Stimulated activated CD8-positive, alpha-beta memory T cell treated with anti-CD3 and anti-CD28 coated beads, Interleukin-4, amount 100 ng/mL, for 48 hours (primary cell): ENCODE measurements at places on chromosomes 1 and 21.

GRCh38 chr1:117070124-117070523 lies 10.0 kb downstream of the TTF2 start:
- DNase-seq: no peak

GRCh38 chr1:210371916-210372315 lies 43.2 kb downstream of the HHAT start:
- no peak for DNase-seq

DNA sequence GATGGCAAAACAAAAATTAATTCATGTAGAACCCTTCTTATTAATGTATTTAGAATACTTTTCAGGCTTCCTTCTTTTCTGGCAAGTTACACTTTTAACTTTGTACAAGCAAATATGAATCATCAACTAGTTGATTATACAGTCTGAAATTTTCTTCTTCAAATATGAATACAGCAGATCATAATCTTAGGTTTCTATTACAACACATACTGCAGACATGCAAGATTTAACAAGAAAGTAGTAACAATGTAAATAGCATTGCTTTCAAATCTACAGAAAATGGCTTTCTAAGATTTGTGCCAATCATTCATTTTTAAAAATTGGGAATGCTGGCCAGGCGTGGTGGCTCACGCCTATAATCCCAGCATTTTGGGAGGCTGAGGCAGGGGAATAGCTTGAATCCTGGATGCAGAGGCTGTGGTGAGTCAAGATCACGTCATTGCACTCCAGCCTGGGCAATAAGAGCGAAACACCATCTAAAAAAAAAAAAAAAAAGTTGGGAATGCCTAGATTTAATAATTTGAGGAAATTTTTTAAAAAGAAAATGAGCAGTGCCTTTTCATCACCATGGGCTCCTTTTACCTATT lies 68.4 kb upstream of the DPYD start:
- no peak for DNase-seq

GRCh38 chr21:31945141-31945540 lies 72.3 kb downstream of the HUNK start:
- DNase-seq: no peak

DNA sequence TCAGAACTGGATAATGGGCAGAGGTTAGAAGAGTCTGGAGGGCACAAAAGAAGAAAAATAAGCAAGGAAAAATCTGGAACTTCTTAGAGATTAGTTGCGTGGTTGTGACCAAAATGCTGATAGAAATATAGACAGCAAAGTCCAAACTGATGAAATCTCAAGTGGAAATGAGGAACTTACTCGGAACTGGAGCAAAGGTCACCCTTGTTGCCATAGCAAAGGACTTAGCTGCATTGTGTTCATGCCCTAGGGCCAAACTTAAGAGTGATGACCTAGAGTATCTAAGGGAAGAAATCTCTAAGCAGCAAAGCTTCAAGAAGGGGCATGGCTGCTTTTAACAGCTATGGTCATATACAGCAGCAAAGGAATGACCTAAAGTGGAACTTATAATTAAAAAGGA lies 180.0 kb downstream of the TTLL7 start:
- DNase-seq: no peak

DNA sequence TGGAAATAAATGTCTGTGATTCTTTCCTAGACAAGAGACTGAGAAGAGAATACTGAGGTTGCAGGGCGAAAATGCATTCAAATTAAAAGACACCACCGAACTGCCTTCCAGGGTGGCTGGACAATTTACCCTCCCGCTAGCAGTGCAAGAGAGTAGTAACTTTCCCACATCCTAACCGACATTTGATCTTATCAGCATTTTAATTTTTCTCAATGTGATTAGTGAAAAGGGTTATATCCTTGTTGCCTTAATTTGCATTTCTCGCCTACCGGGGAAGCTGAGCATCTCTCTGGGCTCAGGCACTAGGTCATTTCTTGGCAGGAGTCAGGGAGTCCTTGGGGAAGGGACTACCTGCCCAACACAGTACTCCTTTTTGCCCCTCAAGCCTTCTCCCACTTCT lies 2.8 kb downstream of the TNFRSF8 start:
- no peak for DNase-seq

- DNase-seq: no peak
These were observed 133.4 kb downstream of the PLPPR5 start for GRCh38 chr1:98870959-98871903.

DNA sequence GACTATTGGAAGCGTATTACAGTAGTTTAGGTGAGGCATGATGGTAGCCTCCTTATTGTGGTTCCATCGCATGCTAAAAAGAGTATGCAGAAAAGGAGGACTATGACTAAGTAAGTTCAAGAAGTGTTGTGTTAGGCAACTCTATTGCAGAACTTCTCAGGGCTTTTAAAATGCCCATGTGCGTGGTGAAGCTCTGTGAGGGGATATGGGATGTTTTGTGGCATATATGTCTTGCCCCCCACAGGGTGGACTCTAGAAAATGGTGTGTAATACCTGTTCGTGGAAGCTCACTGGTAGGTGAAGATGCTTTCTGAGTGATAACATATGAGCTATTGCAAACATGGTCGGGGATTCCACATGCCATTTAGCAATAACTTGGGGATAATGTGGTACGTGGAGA lies 31.7 kb downstream of the MAN1A2 start:
- DNase-seq: no peak

DNA sequence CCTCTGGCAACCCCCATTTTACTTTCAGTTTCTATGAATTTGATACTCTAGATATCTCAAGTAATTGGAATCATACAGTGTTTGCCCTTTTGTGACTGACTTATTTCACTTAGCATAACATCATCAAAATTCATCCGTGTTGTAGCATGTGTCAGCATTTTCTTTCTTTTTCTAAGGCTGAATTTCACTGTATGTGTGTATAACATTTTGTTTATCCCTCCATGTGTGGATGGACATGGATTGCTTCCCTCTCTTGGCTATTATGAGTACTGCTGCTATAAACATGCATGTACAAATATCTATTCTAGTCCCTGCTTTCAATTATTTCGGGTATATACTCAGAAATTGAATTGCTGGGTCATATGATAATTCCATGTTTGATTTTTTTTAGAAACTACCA lies 97.3 kb downstream of the MAP3K21 start:
- no peak for DNase-seq

DNA sequence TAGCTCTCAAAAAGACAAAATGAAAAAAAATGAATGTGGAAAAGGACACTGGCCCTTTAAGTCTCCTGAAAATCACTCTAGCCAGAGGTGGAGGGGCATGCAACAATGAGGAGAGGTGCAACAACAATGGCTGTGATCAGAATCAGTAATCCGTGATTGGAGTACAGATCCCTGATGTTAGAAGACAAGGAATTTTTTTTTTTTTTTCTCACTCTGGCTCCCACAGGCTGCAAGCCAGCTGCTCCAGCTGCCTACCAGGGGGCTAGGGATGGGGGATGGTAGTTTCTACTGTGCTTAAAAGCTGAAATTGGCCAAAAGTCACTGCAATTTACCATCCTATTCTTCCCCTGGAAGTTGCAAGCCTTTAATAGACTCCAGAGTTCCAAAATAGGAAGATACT lies 54.5 kb downstream of the STYXL2 start:
- DNase-seq: no peak

GRCh38 chr21:44706706-44707581 lies 4.4 kb downstream of the TSPEAR start:
- DNase-seq: no peak

DNA sequence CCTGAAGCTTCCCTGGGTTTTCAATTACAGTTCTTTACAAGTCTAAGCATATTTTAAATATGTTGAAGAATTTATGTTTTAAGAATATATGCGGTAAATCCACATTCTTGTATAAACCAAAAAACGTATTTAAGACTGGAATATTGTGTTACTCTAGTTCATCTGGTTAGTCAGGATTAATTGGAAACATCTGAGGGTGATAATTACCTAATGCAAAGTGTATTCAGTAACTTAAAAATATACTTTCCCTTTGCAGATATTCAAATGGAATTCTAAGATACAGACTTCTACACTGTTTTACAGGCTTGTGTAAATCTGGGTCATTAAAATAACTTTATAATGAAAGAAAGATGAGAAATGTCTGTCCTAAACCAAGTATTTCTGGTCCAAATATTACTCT lies 302.0 kb downstream of the VAV3 start:
- no peak for DNase-seq

GRCh38 chr1:109777436-109777835 lies 13.7 kb upstream of the EPS8L3 start:
- no peak for DNase-seq

GRCh38 chr1:208111646-208112190 lies 132.5 kb downstream of the PLXNA2 start:
- DNase-seq: no peak

DNA sequence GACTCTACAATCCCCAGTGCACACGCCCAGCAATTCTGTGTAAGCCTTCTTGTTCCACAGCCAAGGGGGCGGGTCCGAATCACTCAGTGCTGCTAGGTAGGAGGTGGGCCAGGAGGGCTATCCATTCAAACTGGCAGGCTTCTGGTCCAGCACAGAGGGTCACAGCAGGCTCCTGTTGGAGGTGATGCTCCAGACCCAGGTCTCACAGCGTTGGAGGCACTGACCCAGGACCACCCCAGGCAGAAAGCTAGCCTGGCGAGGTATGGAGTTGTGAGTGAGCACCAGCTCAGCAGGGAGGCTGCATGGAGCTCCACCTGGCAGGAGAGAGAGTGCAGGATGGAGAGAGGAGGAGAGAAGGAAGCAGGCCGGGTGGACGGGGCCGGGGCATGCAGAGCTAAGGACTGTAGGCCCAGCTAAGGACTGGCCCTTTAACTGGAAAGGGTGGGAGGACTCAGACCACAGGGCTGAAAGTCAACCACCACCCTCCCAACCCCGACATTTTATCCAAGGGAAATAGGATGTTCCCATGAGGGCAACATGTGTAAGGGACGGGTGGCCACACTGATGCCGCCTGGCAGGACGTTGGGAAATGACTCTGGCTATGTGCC lies 38.7 kb downstream of the GPR161 start:
- no peak for DNase-seq

DNA sequence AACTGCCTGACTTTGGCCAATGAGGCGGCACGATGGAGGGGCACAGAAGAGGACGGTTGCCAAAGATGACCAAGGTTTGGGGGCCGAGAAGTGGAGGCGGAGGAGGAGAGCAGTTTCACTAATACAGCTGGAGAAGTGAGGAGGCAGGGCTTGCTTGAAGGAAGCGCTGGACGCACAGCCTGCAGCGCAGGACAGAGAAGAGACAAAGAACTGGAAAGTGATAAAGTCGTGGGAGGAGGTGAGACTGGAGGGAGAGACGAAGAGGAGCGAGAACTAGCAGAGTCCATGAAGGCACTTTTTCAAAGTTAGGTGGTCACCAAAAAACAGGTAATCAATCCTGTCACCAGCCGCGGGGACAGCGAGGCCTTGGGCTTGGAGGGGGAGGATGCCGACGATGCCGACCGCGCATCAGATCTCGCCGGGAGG lies 771 bp downstream of the PACC1 start:
- DNase-seq: no peak

DNA sequence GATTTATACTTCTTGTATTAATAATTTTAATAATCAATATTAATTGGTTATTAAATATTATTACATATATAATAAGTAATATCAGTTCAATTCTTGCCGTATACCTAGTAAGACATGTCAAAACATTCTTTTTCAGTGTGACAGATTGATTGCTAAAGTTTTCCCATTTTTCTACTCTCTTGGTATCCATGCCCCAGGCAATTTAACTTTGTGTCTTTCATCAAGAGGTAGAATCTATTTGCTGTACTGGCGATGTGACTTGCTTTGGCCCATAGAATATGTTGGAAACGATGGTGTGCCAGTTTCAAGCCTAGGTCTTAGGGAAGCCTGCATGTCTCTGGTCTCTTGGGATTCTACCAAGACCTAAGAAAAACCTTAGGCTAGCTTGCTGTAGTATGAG lies 436.1 kb upstream of the ADAMTS5 start:
- DNase-seq: no peak

- DNase-seq: peak; percentile 88
These were observed 12.8 kb upstream of the CDC42 start for GRCh38 chr1:22039594-22040285.

DNA sequence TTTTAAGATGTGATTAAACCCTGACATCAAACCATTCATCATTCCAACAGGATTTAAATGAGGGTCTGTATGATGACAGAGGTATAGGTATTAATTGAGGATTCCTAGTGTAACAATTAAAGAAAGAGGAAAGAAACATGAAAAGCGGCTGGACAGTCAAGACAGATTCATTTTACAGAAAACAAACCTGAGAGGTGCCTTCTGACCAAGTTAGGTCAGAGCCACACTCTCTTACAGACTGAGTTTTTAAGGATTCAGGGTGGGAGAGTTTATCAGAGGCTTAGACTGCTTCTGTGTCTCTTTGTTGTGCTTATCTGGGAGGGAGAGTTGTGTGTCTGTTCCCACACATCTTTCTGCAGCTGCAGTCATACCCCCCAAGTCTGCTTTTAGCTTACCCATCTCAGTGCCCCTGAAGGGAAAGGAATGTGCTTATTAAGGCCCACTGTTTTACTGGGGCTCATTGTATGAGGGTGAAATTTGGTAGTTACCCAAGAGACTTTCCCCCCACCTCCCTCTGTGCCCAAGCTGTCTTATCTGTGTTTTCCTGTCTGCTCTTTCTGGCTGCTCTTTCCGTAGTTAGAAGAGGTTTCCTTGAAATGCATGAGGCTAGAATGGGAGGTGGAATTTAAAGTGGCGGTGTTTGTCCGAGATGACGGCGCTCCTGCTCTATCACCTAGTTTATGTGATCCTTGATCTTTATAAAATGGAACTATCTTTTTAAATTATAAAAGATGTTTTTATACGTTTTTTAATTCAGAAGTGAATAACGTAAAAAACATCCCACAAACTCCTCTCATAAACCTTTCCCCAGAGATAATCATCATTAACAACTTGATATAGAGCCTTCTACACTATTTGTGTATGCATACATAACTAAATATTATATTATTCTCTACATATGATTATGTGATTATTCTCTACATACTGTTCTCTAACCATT lies 96.0 kb upstream of the TNFSF4 start:
- no peak for DNase-seq

- no peak for DNase-seq
These were observed 73.9 kb upstream of the VTCN1 start for GRCh38 chr1:117284399-117285215.

DNA sequence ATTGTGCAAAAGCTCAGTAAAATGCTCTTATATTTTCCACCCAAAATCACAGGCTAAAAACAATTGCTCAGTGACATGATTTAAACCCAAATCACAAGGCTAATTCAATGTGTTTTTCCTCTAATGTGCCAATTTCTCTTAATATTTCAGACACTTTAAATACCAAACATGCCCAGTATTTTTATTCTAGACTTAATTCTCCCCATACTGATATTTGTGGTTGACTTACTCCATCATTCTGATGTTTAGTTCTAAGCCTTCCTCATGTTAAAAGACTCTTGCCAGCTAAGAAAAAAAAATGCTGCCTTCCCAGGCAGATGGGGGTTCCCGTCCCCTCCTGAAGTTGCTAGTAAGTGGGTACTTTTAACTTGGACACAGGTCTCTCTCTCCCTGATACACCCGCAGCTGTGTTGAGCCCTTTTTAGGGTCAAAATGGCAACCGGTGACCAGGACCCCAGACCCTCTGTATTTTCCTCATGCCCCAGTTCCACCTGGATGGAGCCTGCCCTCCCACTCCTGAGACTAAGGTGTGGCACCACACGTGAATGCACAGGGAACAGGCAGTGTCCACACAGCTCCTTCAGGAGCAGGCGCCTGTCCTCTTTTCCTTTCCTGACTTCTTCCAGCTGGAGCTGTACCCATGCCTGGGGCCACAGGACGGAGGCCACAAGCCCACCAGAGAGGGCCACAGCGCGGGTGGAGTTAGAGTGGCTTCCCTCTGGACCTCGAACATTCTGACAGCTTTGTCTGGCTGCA lies 118.9 kb downstream of the RIPK4 start:
- no peak for DNase-seq

- DNase-seq: no peak
These were observed 328.5 kb downstream of the KIF26B start for GRCh38 chr1:245483247-245483646.

GRCh38 chr1:45640293-45640692 lies 16.4 kb upstream of the CCDC17 start:
- no peak for DNase-seq
